Spinal cord (tissue), 10 donors: ENCODE measurements at places on chromosomes 12 and 14.
A peak's percentile ranks its signal among the peaks of the same experiment; 100 is the strongest.

- DNase-seq = peak; percentile 23
Observed at GRCh38 chr12:51351913-51352532, 5.5 kb upstream of the CELA1 start.

DNA sequence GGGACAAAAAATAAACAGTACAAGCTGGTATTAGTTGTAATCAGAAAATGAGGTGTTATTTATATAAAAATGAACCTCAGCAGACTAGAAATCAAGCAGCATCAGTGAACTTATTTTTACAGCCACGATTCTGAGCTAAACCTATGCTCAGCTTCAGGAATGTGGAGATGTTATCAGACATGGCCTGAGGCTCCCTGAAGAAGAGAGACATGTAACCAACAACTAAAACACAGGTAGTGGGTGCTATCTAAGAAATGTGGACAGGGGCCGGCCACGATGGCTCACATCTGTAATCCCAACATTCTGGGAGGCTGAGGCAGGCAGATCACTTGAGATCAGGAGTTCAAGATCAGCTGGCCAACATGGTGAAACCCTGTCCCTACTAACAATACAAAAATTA, 534.3 kb downstream of the VRK1 start:
- no peak for DNase-seq

GRCh38 chr14:68525516-68525915, 267.4 kb downstream of the ZFP36L1 start:
- no peak for DNase-seq

DNA sequence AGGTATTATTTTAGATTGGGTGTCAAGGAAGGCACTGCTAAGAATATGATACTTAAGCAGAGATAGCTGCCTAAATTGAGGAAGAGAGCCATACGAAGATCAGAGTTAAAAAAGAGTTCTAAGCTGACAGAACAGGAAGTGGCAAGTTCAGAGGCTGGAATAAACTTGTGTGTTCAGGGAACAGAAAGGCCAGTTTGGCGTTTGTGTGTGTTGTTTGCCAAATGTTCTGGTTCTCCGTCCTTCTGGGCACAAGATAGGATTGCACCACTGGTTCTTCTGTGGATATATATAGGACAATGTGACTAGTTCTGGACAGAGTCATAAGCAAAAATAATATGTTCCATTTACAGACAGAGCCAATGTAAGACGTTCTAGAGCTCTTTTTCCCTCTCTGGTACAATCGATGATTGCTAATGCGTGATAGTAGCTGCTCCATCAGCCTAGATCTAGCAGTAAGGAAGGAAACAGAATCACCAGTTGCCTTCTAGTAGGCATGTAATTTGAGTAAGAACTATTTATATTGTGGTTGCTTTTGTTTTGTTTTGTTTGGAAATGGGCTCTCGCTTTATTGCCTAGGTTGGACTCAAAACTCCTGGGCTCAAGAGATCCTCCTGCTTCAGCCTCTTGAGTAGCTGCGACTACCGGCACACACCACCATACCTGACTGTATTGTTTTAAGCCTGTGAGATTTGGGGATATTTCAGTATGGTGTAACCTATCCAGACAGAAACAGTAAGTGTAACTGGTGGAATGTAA, 7.4 kb downstream of the BBS10 start:
- DNase-seq = no peak

DNA sequence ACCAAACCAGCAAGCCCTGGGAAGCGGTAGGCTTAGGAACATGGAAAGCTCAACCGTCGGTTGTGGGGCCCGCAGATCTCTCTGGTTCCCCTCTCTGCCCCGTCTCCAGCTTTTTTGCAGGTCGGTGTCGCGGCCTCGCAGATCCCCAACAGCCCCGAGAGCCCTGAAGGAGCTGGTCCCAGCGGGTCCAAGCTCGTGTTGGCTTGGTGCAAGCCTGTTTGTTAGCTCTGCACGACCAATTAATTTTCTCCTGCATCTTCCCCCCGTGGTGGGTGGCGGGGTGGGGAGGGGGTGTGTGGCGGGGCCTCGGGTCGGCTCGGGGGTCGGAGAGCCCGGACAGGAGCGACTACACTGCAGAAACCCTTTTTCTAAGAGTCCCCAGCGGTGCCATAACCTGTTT, 449 bp upstream of the SLC24A4 start:
- no peak for DNase-seq

- DNase-seq = no peak
Observed at GRCh38 chr14:93965287-93965821, 11.0 kb downstream of the ASB2 start.

DNA sequence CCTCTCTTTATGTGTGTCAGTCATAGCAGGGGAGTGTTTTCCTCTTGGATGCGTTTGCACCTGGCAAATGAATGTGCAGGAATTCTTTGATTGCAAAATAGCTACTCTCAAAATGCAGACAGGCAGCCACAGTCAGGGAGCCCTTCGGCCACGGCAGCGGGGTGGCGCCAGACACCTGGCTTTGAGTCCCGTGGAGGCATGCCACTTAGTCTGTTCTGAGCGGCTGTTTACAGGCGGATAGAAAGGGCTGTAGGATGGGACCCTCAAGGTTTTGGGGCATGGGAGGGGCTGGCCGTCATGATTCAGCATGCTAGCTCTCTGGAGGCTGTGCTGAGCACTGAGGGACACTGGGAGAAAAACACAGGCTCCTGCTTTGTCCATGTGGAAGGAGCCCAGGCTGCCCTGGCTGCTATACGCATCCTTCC, 117.1 kb downstream of the SLC25A47 start:
- peak; percentile 51 for DNase-seq

- peak; percentile 47 for DNase-seq
Observed at GRCh38 chr14:34874386-34875030, 652 bp downstream of the BAZ1A start.

DNA sequence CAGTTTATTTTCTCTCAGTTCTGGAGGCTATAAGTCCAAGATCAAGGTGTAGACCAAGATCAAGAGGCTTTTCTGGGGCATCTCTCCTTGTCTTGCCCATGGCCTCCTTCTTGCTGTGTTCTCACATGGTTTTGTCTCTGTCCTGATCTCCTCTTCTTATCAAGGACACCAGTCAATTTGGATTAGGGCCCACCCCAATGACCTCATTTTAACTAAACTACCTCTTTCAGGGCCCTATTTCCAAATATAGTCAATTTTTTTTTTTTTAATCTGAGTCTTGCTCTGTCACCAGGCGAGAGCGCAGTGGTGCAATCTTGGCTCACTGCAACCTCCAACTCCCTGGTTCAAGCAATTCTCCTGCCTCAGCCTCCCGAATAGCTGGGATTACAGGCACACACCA, 50.8 kb downstream of the TSHR start:
- DNase-seq = no peak

GRCh38 chr12:68808388-68809189, 612 bp downstream of the MDM2 start:
- DNase-seq = peak; percentile 36

GRCh38 chr12:94037444-94037843, 110.9 kb upstream of the PLXNC1 start:
- no peak for DNase-seq

DNA sequence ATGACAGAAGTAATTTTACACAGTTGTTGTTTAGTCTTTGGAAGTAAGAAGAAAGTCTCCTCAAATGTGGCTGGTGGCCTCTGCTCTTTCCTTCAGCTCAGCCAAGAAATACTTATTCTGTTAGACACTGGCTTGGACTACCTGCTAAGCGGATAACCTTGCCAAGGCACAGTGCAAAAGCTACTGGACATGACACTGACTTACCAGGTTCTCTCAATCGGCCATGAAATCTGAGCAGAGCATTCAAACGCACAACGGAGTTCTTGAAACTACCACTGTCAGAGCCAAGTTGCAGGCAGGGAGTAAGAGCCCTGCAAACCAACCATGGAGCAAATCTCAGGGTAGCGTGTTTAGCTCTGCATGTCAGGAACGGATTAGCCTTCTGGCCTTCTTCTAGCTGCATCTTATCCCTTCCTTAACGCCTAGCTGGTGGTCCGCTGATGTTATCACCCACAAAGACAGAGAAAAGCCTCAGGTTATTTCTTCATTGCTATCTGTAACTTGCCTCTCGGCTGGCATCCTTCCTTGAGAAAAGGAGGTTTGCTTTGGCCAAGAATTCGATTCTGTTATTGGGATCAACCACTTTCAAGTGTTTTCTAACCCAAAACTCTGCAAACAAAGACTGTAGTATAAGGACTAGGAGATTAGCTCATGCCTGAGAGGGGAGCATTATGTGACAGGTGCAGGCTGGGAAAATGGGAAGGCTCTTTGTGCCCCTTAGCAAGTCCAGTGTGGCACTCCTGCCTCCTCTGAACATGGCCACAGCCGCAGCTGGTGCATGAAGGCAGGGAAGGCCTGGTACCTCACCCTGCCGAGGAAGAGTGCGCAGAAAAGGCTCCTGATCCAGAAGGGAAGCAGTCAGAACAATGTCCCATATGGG, 223.4 kb downstream of the GLT1D1 start:
- no peak for DNase-seq

GRCh38 chr12:53313996-53314395, 7.4 kb downstream of the AAAS start:
- no peak for DNase-seq

DNA sequence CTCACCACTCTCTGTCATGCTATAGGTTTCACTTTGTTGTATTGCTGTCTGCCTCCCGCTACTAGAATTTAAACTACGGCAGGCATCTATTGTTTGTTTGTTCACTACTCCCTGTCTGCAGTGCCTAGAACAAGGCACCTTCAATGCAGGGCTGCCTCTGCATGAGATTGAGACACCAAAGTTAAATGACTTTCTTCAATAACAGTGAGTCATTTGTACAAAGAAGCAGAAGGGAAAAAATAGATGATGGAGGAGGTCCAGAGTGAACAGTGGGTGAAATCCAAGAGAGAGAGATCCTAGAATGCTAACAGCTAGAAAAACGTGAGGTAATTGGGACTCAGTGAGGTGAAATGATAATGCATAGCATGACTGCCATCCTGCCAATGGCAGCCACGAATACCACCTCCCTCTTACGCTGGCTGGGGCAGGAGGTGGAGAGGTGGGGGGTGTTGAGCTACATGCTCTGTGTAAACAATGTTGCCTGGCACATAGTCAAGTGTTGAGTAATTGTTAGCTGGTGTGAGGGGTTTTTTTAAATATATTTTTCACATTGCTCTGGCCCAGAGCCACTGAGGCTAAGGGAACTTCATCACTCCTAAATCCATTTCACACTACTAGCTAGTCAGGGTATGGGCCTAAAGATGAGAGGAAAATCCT, 367.6 kb downstream of the RPS29 start:
- no peak for DNase-seq
